C1 segment of cervical spinal cord (tissue), 14 donors: ENCODE measurements at places on chromosomes 12 and 14.

- DNase-seq, result no peak
Observed at GRCh38 chr14:74014299-74014698, 4.8 kb downstream of the ENTPD5 start.

DNA sequence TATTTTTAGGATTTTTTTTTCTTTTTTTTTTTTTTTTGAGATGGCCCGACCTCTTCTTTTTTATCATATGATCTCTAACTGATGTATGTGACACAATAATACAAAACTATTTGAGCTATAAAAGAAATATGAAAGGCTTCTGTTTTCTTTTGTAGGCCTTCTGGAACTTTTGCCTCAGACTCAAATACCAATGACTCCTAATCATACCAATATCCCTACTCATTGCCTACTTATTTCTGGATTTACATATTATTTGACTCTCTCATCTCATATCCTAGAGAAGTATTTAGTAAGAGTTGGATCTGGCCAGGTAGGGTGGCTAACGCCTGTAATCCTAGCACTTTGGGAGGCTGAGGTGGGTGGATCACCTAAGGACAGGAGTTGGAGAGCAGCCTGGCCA lies 12.7 kb upstream of the WDR89 start:
- DNase-seq, result no peak

GRCh38 chr12:126617312-126617711 lies 1552.1 kb downstream of the AACS start:
- DNase-seq, result no peak

DNA sequence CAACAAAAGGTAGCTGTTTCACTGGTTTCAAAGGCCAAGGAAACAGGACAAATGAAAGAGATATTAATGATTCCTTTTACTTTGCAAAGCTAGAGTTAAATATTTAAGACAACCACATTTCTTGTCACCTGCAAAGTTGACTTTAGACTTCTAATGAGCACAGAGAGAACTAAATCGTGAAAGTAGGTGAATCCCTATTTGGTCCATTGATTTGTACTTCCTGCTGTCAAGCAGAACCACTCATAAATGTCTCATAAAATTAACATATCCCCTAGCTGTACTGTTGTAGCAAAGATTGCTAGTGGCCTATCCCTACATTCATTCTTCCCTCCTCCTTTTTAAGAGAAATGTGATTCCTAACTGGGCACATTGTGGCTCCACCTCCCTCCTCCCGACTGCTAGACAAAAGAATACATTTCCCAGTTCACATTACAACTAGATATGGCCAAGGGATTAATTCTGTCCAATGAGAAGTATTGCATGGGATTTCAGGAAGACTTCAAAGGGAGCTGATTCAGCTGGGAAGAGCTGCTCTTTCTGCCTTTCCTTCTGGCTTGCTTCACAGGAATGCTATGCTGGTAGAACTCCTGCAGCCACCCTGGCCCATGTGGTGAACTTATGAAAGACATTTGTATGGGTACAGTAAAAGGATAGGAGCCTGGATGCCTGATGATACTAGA lies 227.5 kb upstream of the ABCD2 start:
- no peak for DNase-seq

GRCh38 chr14:106058342-106058741 lies 532.0 kb downstream of the TMEM121 start:
- DNase-seq, result no peak

DNA sequence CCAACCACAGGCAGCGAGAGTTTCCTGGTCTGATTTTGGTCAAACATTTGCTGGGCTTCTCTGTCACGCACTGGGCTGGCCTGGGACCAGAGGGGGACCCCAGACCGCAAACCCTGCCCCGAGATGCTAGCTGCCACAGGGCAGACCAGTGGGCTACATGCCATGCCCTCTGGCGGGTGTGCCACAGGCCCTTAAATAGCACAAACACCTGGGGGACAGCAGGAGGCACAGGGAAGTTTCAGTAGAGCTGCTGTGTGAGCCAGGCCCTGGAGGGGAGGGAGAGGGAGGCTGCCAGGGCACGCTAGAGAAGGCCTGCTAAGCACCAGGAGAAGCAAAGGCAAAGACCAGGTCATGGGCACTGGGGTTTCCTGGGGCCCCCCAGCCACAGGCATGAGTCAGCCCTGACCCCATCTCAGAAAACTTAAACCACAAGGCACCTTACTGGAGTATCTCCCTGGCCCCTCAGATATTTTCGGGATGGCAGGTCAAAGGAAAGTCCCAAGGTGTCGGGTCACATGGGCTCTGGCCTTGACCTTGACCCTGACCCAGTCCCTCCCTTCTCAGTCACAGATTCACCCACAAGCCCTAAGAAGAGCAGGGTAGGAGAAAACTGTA lies 29.2 kb downstream of the ITPK1 start:
- no peak for DNase-seq

DNA sequence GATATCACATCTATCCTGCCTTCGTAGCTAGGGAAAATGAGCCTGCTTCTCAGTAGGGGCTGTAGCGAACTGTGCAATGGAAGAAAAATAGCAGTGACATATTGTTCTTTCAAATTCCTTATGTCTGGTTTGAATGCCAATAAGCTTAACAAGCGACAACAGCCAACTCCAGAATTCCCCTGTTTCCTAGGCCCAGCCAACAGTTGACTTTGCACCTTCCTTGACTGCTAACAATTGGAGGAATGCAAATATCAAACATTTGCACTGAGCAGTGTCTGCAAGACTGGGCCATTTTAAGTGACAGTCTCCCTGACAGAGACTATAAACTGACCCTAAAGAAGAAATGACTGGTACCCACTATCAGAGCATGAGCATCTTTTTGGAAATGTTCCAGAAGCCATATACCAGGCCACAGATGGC lies 12.0 kb upstream of the SERPINA1 start:
- no peak for DNase-seq

- DNase-seq, result no peak
Observed at GRCh38 chr12:105204916-105205315, 31.1 kb downstream of the APPL2 start.

- DNase-seq, result no peak
Observed at GRCh38 chr14:75222208-75222701, 45.8 kb upstream of the TMED10 start.

DNA sequence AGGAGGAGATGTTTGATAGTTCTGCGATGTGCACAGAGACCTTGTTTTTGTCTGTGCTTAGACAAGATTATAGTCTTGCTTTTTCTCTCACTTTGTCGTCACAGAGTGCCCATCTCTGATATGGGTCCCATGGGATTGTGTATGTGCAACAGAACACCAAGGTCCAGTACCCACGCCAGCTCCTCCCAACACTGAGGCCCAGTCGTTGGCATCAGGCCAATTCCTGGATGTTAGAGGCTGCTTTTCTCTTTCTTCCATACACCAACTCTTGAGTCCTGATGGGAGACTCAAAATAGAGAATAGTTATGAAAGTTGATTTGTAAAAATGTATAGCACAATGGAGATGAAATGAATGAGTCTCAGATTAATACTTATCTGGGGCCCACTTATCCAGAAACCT lies 22.7 kb upstream of the PRMT8 start:
- DNase-seq, result no peak

DNA sequence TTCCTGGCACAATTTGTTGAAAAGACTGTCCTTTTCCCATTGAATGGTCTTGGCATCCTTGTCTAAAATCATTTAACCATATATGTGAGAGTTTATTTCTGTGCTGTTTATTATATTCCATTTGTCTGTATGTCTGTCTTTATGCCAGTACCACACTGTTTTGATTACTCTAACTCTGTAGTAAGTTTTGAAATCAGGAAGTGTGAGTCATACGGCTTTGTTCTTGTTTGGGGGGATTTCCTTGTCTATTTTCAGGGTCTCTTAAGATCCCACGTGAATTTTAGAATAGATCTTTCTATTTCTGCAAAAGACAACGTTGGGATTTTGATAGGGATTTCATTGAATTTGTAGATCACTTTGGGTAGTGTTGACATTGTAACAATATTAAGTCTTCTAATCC lies 88.5 kb downstream of the MYRFL start:
- no peak for DNase-seq

- no peak for DNase-seq
Observed at GRCh38 chr14:35956376-35957085, 130.4 kb downstream of the BRMS1L start.

- DNase-seq, result no peak
Observed at GRCh38 chr14:21258889-21259787, 10.1 kb downstream of the HNRNPC start.

GRCh38 chr14:28407996-28408395 lies 358.6 kb upstream of the FOXG1 start:
- DNase-seq, result no peak

DNA sequence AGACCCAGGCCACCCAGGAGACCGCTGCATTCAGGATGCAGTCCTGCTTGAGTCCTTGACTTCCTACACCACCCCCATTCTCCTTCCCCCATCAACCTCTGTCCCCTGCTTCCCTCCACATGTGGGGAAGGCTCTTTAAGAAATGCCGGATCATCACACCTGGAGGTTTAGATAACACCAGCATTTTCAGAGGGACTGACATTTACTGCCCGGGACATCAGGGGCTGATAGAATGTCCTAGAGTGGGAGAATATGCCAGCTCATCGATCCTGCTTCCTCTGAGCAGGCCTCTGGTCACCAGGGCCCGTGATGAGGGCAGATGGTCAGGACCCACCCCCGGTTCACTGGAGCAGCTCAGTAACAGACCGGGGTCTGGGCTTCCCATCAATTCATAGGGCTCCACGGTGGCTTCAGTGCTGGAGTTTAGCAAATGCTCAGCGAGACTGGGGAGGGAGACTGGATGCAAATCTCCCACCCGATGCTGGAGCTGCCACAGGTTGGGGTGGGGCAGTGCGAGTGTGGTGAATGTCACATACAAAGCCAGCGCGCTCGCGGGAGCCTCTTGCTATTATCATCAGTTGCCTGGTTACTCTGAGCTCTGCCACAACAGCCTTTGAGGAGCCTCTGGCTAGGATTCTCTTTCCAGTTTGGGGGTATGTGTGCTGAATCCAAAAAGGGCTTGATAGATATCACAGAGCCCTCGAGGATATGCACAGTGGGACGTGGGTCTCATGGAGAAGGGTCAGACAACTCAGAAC lies 111.6 kb downstream of the RBM19 start:
- DNase-seq, result no peak

- no peak for DNase-seq
Observed at GRCh38 chr14:39680777-39681176, 248.5 kb upstream of the FBXO33 start.

GRCh38 chr14:64952598-64953309 lies 10.2 kb upstream of the GPX2 start:
- DNase-seq, result no peak

GRCh38 chr12:104604070-104604994 lies 147.6 kb downstream of the CHST11 start:
- no peak for DNase-seq

GRCh38 chr14:97442363-97442762 lies 645.2 kb downstream of the VRK1 start:
- no peak for DNase-seq

DNA sequence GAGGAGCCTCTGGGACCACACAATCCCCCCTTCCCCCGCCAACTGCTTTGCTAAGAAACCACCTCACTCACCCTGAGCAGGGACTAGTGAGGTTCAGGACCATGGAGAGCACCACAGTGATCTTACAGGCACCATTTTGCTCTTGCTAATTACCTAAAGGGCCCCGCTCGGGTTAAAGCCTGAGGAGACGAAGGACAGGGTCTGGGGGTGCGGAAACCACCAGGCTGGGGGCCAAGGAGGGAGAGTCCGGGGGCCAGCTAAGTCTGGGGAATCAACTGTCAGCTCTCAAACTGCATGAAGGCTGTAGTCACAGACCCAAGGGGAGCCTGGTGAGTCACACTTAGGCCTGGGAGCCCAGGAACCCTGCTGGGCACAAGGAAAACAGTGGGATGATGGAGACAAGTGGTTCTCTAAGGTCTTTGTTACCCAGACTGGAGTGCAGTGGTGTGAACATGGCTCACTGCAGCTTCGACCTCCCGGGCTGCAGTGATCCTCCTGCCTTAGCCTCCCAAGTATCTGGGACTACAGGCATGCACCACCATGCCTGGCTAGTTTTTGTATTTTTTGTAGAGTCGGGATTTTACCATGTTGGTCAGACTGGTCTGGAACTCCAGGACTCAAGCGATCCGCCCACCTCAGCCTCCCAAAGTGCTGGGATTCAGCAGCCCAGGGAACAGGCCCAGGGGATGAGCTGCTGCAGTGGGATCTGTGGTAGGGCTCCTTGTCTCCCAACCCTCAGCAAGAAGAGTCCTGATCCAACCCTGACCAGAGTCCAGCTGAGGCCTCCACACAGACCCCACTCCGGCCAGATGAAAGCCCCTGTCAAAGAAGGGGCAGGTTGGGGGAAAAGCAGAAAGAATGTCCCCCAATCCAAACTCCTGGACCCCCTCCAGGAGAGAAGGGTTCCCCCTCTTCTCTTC lies 98.8 kb downstream of the CALM1 start:
- DNase-seq, result no peak

DNA sequence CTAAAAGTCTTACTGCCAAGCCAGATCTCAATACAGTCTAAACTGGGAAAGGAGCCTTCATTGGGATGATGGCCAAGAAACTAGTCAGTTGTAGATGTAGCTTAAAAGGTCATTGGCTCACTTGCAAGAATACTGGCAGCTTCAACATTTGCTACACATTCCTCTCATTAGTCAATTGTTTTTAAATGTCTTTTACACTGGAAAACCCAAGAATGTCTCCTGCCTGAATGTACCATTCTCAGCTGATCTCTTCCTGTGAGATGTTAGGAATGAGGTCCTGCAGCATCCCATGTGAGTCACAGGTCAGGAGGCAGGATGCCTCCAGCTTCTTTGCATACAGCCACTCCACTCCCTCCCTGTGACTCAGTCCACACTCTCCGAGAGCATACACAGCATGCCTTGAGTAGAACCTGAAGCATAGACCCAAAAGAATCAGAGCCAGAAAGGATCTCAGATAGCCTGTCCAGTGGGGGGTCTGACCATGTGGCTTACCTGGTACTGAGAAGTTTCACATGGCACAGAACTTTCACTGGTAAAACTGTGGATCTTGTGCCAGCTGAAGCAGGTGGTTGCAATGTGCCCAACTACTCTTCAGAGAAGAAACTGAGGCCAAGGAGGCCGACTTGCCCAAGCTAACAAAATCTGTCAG lies 56.0 kb upstream of the HECTD1 start:
- no peak for DNase-seq

- DNase-seq, result peak; percentile 4
Observed at GRCh38 chr12:21823581-21823980, 49.1 kb upstream of the KCNJ8 start.

GRCh38 chr14:68808696-68809480 lies 16.0 kb upstream of the ZFP36L1 start:
- DNase-seq, result no peak

DNA sequence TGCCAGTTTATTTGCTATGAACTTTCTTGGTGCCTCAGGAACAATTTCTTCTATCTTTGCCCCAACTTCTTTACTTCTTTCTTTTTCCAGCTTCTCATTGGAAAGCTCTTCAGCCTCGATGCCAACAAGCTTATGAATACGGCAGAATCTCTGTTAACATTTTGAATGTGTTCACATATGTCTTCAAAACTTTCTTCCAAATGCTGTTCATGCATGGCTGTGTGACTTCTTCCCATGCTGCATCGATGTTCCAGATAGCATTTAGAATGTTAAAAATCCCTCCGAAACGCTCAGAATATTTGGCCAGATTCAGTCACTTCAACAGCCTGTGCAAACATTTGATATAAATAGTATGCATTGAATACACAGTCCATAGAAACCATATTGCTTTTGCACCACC lies 247.8 kb upstream of the ARID2 start:
- no peak for DNase-seq

GRCh38 chr14:75547552-75548250 lies 25.4 kb downstream of the BATF start:
- no peak for DNase-seq

GRCh38 chr12:92019491-92020277 lies 126.0 kb downstream of the BTG1 start:
- no peak for DNase-seq

- DNase-seq, result no peak
Observed at GRCh38 chr14:82642425-82642824, 1108.8 kb upstream of the SEL1L start.
